ENCODE measurements at places on chromosomes 6 and 20. TPM values are rescaled to one million over a fixed set of nuclear protein-coding genes. Genes with fewer than 3 reads are reported as not detected.
A peak's percentile ranks its signal among the peaks of the same experiment; 100 is the strongest.

- H3K4me3 ChIP-seq: no peak overlapping the region
- peaks cover 5% of the 10 kb centered on the region for H3K36me3 ChIP-seq
- H3K4me1 ChIP-seq: no peaks in the 10 kb centered on the region
- no peaks in the 10 kb centered on the region for H3K27me3 ChIP-seq
Measured at GRCh38 chr20:59948828-59949720, 8.9 kb downstream of the FAM217B start.

DNA sequence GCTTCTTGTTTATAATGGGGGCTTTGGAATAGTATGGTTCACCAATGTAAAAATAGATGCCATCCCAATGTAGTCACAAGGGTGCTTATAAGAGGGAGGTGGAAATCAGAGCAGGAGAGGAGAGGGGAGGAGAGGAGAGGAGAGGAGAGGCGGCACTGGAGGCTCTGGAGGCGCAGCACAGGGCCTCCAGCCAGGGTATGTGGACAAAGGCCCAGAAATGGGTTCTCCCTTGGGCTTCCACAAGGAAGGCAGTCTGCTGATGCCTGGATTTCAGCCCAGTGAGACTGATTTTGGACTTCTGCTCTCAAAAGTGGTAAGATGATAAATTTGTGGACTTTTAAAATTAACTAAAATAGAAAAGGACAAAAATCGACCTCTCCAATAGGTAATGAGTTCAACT lies 116.8 kb downstream of the RNASET2 start:
- H3K27me3 ChIP-seq: no peaks in the 10 kb centered on the region
- H3K4me1 ChIP-seq: no peaks in the 10 kb centered on the region
- no peak for DNase-seq
- H3K4me3 ChIP-seq: no peak overlapping the region
- H3K27ac ChIP-seq: no peak overlapping the region

GRCh38 chr6:158934157-158934556 lies 65.8 kb downstream of the RSPH3 start:
- no peak overlapping the region for H3K4me3 ChIP-seq
- no peaks in the 10 kb centered on the region for H3K36me3 ChIP-seq
- no peaks in the 10 kb centered on the region for H3K27me3 ChIP-seq
- no peak overlapping the region for H3K27ac ChIP-seq

DNA sequence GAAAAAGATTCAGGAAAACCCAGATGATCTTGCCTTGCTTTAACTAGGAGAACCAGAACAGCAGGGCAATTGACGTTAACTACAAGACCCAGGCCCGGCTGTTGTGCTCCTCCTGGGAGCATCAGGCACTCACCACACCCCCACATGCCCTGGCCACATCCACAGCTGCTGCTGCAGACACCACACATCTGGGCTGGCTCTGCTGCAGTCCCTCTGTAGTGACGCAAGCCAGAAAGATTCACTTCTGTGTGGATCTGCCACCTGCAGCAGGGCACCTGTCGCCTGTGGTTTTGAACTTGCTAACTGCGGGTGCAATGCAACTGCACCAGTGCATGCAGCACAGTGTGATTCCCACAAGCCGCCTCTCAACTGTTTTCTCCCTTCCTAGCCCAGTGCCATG lies 228.8 kb downstream of the SYNDIG1 start:
- H3K27me3 ChIP-seq: no peaks in the 10 kb centered on the region
- no peaks in the 10 kb centered on the region for H3K4me1 ChIP-seq
- H3K36me3 ChIP-seq: no peaks in the 10 kb centered on the region
- peak; percentile 17 for DNase-seq
- no peak overlapping the region for H3K4me3 ChIP-seq
- no peak overlapping the region for H3K27ac ChIP-seq

DNA sequence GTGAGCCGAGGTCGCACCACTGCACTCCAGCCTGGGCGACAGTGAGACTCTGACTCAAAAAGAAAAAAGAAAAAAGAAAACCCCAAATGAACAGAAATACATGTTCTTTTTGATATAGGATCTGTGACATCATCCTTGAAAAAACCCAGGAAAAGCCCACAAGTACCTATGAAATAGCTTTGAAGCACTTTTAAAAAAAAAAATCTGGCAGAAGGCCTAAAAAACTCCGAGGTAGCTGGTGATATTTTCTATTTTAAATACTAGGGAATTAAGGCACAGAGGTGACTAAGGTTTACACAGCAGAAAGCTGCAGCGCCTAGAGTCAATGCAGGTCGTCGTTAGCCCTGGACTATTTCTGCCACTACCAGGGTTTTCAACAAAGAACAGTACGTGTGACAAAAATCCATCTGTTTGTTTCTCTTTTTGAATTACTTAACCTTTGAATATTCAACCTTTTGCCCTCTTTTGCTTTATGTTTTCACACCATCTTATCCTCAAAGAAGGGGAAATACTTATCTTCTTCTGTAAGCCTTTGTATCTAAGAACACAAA lies 39.4 kb upstream of the EEF1A1 start:
- no peak overlapping the region for H3K27ac ChIP-seq
- H3K36me3 ChIP-seq: no peaks in the 10 kb centered on the region
- peaks cover 4% of the 10 kb centered on the region for H3K4me1 ChIP-seq
- no peak for DNase-seq
- no peak overlapping the region for H3K4me3 ChIP-seq
- H3K27me3 ChIP-seq: no peaks in the 10 kb centered on the region

GRCh38 chr20:31859998-31860380 lies 10.3 kb downstream of the DUSP15 start:
- peak overlapping the region; percentile 84 for H3K4me3 ChIP-seq
- peaks cover 5% of the 10 kb centered on the region for H3K4me1 ChIP-seq
- no peak for DNase-seq
- H3K36me3 ChIP-seq: no peaks in the 10 kb centered on the region
- no peaks in the 10 kb centered on the region for H3K27me3 ChIP-seq

GRCh38 chr6:148405894-148406293 lies 63.3 kb downstream of the SASH1 start:
- no peak overlapping the region for H3K27ac ChIP-seq
- no peak overlapping the region for H3K4me3 ChIP-seq
- peaks cover 4% of the 10 kb centered on the region for H3K36me3 ChIP-seq
- no peaks in the 10 kb centered on the region for H3K27me3 ChIP-seq
- no peak for DNase-seq
- peaks cover 5% of the 10 kb centered on the region for H3K4me1 ChIP-seq

DNA sequence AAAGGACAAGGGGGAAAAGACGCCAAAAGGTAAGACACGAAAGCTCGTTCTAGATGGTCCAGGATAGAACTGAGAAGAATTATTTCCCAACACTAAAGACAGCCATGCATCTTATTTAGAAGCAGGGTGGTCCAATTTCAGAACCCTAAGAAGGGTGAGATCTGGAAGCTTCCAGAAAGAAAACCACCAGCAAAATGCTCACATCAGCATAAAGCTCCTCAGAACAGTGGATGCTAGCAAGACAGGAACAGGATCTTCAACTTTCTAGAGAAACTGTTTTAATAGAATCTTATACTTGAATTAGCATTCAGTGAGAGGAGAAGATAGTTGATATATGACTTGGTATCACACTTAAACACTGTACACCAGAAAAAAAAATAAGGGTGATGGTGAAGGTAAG lies 101.5 kb downstream of the ZFP64 start:
- no peaks in the 10 kb centered on the region for H3K27me3 ChIP-seq
- no peak overlapping the region for H3K4me3 ChIP-seq
- H3K27ac ChIP-seq: no peak overlapping the region
- H3K36me3 ChIP-seq: peaks cover 62% of the 10 kb centered on the region
- DNase-seq: no peak
- H3K4me1 ChIP-seq: no peaks in the 10 kb centered on the region

- no peaks in the 10 kb centered on the region for H3K4me1 ChIP-seq
- H3K27me3 ChIP-seq: no peaks in the 10 kb centered on the region
- no peak for DNase-seq
Measured at GRCh38 chr6:23145781-23146180, 576.4 kb downstream of the HDGFL1 start.

GRCh38 chr6:2000962-2001361 lies 244.4 kb downstream of the GMDS start:
- H3K27me3 ChIP-seq: no peaks in the 10 kb centered on the region
- H3K27ac ChIP-seq: no peak overlapping the region
- H3K36me3 ChIP-seq: no peaks in the 10 kb centered on the region

GRCh38 chr6:154414021-154414813 lies 57.6 kb upstream of the IPCEF1 start:
- H3K27me3 ChIP-seq: no peaks in the 10 kb centered on the region
- DNase-seq: no peak
- peaks cover 3% of the 10 kb centered on the region for H3K4me1 ChIP-seq
- peaks cover 10% of the 10 kb centered on the region for H3K36me3 ChIP-seq
- no peak overlapping the region for H3K4me3 ChIP-seq

- no peak overlapping the region for H3K4me3 ChIP-seq
- 0 out of 3 replicates have a peak, but pooled peaks cover 2% of the 10 kb centered on the region for H3K36me3 ChIP-seq
- no peaks in the 10 kb centered on the region for H3K4me1 ChIP-seq
- H3K27me3 ChIP-seq: no peaks in the 10 kb centered on the region
- no peak for DNase-seq
Measured at GRCh38 chr6:139841794-139842215, 467.4 kb upstream of the CITED2 start.

GRCh38 chr20:46809706-46810360 lies 84.8 kb upstream of the EYA2 start:
- no peaks in the 10 kb centered on the region for H3K4me1 ChIP-seq
- no peaks in the 10 kb centered on the region for H3K36me3 ChIP-seq
- no peak for DNase-seq
- no peak overlapping the region for H3K4me3 ChIP-seq
- H3K27me3 ChIP-seq: no peaks in the 10 kb centered on the region

DNA sequence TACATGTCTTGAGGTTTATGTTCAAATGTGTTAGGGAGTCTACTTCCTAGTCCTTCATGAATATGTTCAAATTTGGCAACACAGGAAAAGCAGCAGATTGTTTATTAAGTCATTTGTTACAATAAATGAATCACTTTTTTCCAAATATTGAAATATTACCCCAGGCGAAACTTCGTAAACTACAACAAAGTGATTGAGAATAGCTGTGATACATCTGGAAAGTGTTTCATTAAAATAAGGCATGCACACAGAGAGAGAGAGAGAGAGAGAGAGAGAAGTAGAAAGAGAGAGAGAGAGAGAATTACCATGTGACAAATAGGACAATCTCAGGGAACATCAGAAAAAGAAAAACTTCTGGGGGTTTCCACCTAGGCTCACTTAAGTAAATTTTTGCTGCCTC lies 363.1 kb upstream of the PTCHD4 start:
- DNase-seq: no peak
- H3K36me3 ChIP-seq: no peaks in the 10 kb centered on the region
- H3K4me1 ChIP-seq: no peaks in the 10 kb centered on the region
- no peak overlapping the region for H3K4me3 ChIP-seq
- H3K27ac ChIP-seq: no peak overlapping the region

DNA sequence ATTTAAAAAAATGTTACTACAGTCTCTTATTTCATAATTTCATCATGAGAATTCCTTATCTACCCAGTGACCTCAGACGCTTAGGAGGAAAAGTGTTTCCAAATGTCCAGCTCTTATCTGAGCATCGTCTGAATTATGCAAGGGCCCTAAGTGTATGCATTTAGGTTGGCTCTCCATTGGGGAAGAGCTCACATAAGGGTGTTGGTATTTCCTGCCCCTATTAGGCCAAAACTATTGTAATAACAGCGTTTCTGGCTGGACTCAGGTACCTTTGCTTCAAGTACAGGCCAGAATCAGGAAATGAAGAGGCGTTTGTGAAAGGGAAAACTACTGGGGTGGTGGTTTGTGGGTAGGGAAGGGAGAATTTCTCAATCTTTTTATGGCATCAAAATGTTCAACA lies 40.4 kb upstream of the SGK1 start:
- no peak overlapping the region for H3K4me3 ChIP-seq
- peaks cover 7% of the 10 kb centered on the region for H3K36me3 ChIP-seq
- no peaks in the 10 kb centered on the region for H3K27me3 ChIP-seq
- no peaks in the 10 kb centered on the region for H3K4me1 ChIP-seq
- no peak for DNase-seq

- H3K4me3 ChIP-seq: no peak overlapping the region
- H3K27me3 ChIP-seq: no peaks in the 10 kb centered on the region
- no peak overlapping the region for H3K27ac ChIP-seq
- no peaks in the 10 kb centered on the region for H3K36me3 ChIP-seq
Measured at GRCh38 chr20:62186887-62187866, 4.3 kb downstream of the MTG2 start.

Gene LY6G6F
- total RNA-seq: not detected

Gene PRSS35
- 1.4 TPM for total RNA-seq

Gene THEMIS
- total RNA-seq: not detected

Gene LHFPL5
- not detected for total RNA-seq

Gene CTAGE9
- not detected for total RNA-seq

Gene CYP39A1
- 0.59 TPM for total RNA-seq

Gene PPP1R16B
- 8.2 TPM for total RNA-seq

Data from H9 (cell line).